NCI-H2081 (cell line): ENCODE measurements at places on chromosomes 16 and 17.
A peak's percentile ranks its signal among the peaks of the same experiment; 100 is the strongest.

GRCh38 chr16:78843978-78844377, 744.5 kb downstream of the WWOX start:
- DNase-seq, result no peak

DNA sequence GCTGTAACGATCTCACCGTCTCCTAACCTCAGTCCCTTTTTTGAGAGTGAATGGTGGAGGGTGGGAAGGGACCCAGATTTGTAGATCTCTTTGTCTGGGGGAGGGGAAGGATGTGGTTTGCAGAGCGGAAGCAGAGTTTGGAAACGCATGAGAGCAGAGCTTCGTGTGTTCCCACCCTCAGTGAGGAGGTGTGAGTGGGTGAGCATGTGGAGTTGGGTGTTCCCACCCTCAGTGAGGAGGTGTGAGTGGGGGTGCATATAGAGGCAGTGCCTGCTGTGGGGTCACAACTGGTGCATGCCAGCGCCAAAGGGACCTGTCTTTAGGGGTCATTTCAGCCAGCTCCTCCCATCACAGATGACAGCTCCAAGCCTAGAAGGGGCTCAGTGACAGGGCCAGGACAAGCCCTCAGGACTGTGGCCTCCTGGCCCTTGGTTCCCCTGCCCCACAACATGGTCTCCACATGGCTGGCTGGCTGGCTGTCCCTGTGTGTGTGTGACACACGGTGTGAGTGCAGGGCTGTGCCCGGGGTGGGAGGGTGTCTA, 1.8 kb upstream of the CISD3 start:
- DNase-seq, result no peak

GRCh38 chr17:752002-752619, at the start of gene GEMIN4:
GEMIN4 (minus strand) TSS chr17:752264; CDS start chr17:752142, 122 bp downstream.
- peak; percentile 85 for DNase-seq

DNA sequence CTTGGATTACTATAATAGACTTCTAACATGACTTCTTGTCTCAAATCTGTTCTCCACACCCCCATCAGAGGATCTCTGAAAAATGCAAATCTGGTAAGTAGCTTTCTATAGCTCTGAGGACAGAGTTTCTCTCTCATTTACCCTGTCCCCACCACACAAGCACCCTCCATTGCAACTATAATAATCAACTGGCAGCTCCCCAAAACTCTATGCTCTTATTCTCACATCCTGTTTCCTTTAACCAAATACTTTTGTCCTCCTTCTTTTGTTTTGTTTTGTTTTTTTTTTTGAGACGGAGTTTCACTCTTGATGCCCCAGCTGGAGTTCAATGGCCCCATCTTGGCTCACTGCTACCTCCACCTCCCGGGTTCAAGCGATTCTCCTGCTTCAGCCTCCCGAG, 73.4 kb downstream of the HELZ start:
- no peak for DNase-seq

GRCh38 chr17:2212400-2212981, 91.1 kb downstream of the SMG6 start:
- no peak for DNase-seq

GRCh38 chr16:49799172-49799571, 56.7 kb downstream of the ZNF423 start:
- DNase-seq, result no peak

- no peak for DNase-seq
Observed at GRCh38 chr16:17885659-17886207, 415.0 kb upstream of the XYLT1 start.

DNA sequence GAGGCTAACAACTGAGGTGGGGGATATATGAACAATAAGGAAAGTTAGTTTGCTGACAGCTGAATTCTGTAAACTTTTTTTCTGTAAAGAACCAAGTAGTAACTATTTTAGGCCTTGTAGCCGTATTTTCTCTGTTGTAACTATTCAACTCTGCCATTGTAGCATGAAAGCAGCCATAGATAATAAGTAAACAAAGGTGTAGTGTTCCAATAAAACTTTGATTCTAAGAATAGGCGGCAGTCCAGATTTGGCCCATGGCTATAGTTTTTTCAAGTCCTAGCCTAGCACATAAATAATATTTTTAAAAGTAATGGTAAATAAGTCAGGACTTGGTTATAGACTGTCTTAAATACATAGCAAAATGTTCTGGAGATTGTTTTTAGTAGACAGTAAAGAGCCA, 142.0 kb downstream of the STXBP4 start:
- DNase-seq, result no peak

GRCh38 chr16:46949241-46949892, 24.1 kb downstream of the DNAJA2 start:
- DNase-seq, result no peak

DNA sequence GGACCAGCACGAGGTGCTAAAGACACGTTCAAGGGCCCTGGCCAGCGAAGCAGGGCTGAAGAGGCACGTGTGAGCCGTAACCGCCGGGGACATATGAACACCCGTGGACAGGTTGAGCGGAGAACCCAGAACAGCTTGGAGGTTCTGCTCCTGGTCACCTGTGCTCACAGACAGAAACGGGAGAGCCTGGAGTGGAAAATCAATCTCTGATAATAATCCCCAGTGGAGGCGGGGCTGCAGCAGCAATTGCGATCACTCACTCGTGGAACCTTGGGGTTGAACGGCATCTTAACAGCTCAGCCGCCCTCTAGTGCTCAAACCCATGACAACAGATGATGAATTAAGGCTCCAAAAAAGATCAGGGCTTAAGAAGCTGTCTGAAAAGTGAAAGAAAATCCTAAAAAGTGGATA, 25.6 kb downstream of the WIPI1 start:
- peak; percentile 25 for DNase-seq

DNA sequence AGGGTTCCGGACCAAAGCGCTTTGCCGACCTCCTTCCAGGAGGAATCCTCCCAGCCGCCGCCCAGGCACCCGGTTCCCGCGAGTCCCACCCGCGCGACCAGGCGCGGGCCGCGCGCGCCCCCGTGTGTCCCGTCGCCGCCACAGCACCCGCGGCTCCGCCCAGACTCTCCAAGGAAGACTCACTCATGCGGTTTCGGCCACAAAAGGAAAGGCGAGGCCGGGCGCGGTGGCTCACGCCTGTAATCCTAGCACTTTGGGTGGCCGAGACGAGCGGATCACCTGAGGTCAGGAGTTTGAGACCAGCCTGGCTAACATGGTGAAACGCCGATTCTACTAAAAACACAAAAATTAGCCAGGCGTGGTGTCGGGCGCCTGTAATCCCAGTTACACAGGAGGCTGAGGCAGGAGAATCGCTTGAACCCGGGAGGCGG, 3.5 kb upstream of the PKMYT1 start:
- peak; percentile 70 for DNase-seq

GRCh38 chr16:27879601-27880247, 183.8 kb downstream of the GSG1L start:
- no peak for DNase-seq
